Effector memory CD8-positive, alpha-beta T cell (primary cell): ENCODE measurements at places on chromosomes 16 and 17.
A peak's percentile ranks its signal among the peaks of the same experiment; 100 is the strongest.

GRCh38 chr16:85485379-85485778 is 127.7 kb upstream of the GSE1 start:
- no peak overlapping the region for H3K4me3 ChIP-seq
- DNase-seq: no peak
- H3K4me1 ChIP-seq: no peaks in the 10 kb centered on the region
- H3K27me3 ChIP-seq: peaks cover 7% of the 10 kb centered on the region

GRCh38 chr17:75087558-75088453 is at the start of gene SLC16A5:
SLC16A5 (plus strand) TSS chr17:75087954; CDS start chr17:75093637, 5,683 bp downstream.
- peaks cover 14% of the 10 kb centered on the region for H3K4me1 ChIP-seq
- no peaks in the 10 kb centered on the region for H3K36me3 ChIP-seq
- H3K27ac ChIP-seq: peak within 1 kb of the TSS; percentile 66
- peak within 1 kb of the TSS; percentile 73 for H3K4me3 ChIP-seq

- no peaks in the 10 kb centered on the region for H3K27me3 ChIP-seq
- H3K4me3 ChIP-seq: no peak overlapping the region
- H3K27ac ChIP-seq: no peak overlapping the region
- no peak for DNase-seq
- no peaks in the 10 kb centered on the region for H3K36me3 ChIP-seq
Measured at GRCh38 chr17:70636517-70637133, 467.3 kb downstream of the KCNJ2 start.

- no peaks in the 10 kb centered on the region for H3K4me1 ChIP-seq
- H3K4me3 ChIP-seq: no peak overlapping the region
- no peaks in the 10 kb centered on the region for H3K36me3 ChIP-seq
- DNase-seq: no peak
- H3K27ac ChIP-seq: no peak overlapping the region
- no peaks in the 10 kb centered on the region for H3K27me3 ChIP-seq
Measured at GRCh38 chr16:51450909-51451308, 299.8 kb upstream of the SALL1 start.

GRCh38 chr17:52035336-52035915 is 123.1 kb downstream of the CA10 start:
- H3K4me3 ChIP-seq: no peak overlapping the region
- no peak overlapping the region for H3K27ac ChIP-seq
- DNase-seq: no peak
- no peaks in the 10 kb centered on the region for H3K36me3 ChIP-seq
- H3K27me3 ChIP-seq: no peaks in the 10 kb centered on the region
- H3K4me1 ChIP-seq: no peaks in the 10 kb centered on the region

- DNase-seq: no peak
- H3K27me3 ChIP-seq: no peaks in the 10 kb centered on the region
- H3K36me3 ChIP-seq: peaks cover 11% of the 10 kb centered on the region
- H3K4me3 ChIP-seq: peak overlapping the region; percentile 88
- peak overlapping the region; percentile 93 for H3K27ac ChIP-seq
- H3K4me1 ChIP-seq: peaks cover 59% of the 10 kb centered on the region
Measured at GRCh38 chr17:80709090-80709695, 164.6 kb downstream of the RPTOR start.

GRCh38 chr17:50219342-50219741 is 17.9 kb upstream of the COL1A1 start:
- peaks cover 26% of the 10 kb centered on the region for H3K27me3 ChIP-seq
- H3K36me3 ChIP-seq: no peaks in the 10 kb centered on the region
- H3K4me1 ChIP-seq: no peaks in the 10 kb centered on the region
- DNase-seq: no peak

GRCh38 chr17:28940142-28940541 is 11.2 kb downstream of the PHF12 start:
- peaks cover 42% of the 10 kb centered on the region for H3K4me1 ChIP-seq
- H3K4me3 ChIP-seq: peak overlapping the region; percentile 13
- H3K27ac ChIP-seq: no peak overlapping the region
- no peak for DNase-seq
- no peaks in the 10 kb centered on the region for H3K27me3 ChIP-seq

- no peak overlapping the region for H3K27ac ChIP-seq
- no peaks in the 10 kb centered on the region for H3K4me1 ChIP-seq
- H3K36me3 ChIP-seq: no peaks in the 10 kb centered on the region
- DNase-seq: no peak
- no peaks in the 10 kb centered on the region for H3K27me3 ChIP-seq
- H3K4me3 ChIP-seq: no peak overlapping the region
Measured at GRCh38 chr16:9457215-9457614, 365.8 kb downstream of the HAPSTR1 start.

DNA sequence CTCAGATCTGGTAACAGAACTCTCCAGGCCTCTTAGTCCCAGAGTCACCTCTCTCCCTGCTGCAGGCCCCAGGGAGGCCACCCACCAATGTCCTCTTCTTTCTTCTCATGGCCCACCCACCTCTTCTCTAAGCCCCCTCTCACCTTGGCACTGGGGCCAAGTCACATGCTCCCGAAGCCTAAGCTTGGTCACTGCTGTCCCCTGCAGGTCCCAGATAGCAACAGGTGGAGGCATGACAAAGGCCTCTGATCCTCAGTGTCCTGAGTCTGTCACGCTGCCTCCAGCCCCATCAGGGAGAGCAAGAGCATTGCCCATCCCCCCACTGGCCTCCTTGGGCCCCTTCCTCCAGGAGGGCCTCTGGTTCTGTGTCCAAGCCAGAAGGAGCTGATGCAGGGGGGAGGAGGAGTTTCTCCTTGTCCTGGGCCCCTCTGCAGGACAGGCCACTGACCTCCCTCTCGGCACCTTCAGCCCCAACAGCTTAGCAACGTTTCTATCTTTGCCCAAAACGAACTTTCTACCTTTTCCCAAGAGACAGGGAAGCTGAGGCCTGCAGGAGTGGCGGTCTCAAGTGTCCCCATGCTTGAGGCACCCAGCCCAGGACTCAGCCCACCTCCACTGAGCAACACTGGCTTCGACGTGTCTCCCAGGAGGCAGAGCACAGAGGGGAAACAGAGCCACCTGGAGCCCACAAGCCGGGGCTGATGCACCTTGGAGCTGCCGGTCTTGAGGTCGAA is 8.6 kb downstream of the P2RX1 start:
- H3K4me3 ChIP-seq: no peak overlapping the region
- no peak for DNase-seq
- H3K27ac ChIP-seq: peak overlapping the region; percentile 32
- H3K27me3 ChIP-seq: no peaks in the 10 kb centered on the region
- peaks cover 9% of the 10 kb centered on the region for H3K4me1 ChIP-seq

DNA sequence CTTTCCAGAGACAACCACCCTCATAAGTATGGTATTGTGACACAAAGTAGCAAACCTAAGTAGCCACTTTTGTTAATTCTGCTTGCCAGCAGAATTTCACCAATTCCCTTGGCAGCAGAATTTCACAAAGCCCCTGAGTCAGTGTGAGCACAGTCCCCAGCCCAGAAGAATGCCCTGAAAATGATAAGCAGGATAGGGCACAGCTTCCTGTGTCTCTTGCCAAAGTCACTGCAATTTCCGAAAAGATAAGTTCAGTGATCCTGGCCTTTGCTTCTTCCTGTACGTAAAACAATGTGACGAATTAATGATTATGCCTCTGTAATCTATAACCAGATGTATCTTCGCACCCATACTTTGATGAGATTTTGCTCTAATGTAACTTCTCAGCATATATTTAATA is 16.0 kb upstream of the WIPF2 start:
- H3K27me3 ChIP-seq: peaks cover 16% of the 10 kb centered on the region
- no peak for DNase-seq
- no peak overlapping the region for H3K4me3 ChIP-seq
- peaks cover 3% of the 10 kb centered on the region for H3K36me3 ChIP-seq

DNA sequence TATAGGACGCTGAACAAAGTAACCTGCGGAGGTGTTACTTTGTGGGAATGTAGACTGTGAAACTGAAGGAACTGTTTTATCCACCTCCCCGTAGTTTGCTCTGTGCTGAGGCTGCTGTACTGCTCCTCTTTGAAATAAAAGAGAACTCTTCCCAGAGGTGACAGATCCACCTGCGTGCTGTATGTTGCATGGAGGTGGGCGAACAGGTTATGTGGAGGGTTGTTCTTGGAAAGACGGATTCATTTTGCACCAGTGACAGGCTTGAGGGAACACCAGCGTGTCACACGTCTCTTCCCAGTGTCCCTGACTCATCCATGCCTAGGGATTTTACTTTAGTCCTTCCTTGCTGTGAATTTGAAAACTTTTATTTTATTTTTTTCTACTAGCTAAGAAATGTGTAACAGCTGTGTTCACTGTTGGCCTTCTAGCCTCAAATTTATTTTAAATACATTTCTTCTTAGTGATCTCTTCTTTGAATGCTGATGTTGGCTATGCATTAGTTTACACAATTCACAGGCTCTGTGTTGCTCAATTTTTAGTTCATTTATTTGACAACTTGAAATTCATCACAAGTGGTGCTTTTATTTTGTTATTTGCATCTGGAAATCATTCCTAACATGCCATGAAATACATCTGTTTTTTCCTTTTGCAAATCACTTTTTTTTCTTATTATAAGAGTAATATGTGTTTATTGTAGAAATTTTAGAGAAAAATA is 512.4 kb downstream of the CDH13 start:
- H3K4me1 ChIP-seq: peaks cover 6% of the 10 kb centered on the region
- no peak for DNase-seq
- H3K27me3 ChIP-seq: peaks cover 9% of the 10 kb centered on the region
- H3K4me3 ChIP-seq: no peak overlapping the region

DNA sequence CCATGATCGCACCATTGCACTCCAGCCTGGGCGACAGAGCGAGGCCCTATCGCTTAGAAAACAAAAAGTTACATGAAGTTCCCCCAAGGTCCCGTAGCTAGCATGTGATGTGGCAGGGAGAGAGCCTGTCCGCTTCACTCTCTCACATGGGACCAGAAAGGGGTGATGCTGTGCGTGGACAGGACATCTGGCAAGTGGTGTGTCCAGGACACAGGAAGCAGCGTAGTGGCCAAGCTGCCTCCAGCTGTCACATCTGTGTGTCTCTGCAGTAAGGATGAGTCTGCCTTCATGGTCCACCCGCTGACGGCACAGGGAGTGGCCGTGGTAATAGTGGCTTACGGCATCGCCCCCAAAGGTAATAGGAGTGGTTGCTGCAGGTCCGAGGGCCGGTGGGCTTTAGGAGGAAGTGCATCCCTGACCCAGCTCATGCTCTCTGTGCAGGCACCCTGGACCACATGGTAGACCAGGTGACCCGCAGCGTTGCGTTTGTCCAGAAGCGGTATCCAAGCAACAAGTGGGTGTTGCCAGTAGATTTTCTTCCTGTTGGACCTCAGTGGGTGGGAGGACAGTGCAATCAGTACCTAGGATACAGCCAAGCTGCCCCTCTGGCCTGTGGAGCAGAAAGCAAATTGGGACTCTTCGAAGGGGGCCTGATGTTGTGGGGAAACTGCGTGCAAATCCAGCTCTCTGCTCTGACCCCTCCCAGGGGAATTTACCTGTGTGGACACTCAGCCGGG is 9.5 kb upstream of the BIRC5 start:
- H3K36me3 ChIP-seq: no peaks in the 10 kb centered on the region
- no peaks in the 10 kb centered on the region for H3K4me1 ChIP-seq
- H3K4me3 ChIP-seq: no peak overlapping the region
- H3K27ac ChIP-seq: no peak overlapping the region
- no peak for DNase-seq

- H3K4me1 ChIP-seq: peaks cover 27% of the 10 kb centered on the region
- no peaks in the 10 kb centered on the region for H3K27me3 ChIP-seq
- peak overlapping the region; percentile 22 for H3K27ac ChIP-seq
- DNase-seq: no peak
Measured at GRCh38 chr16:56947604-56947995, 14.2 kb upstream of the CETP start.

- no peaks in the 10 kb centered on the region for H3K4me1 ChIP-seq
- H3K36me3 ChIP-seq: no peaks in the 10 kb centered on the region
- no peak overlapping the region for H3K27ac ChIP-seq
- H3K4me3 ChIP-seq: no peak overlapping the region
Measured at GRCh38 chr17:53736516-53737240, 86.0 kb upstream of the KIF2B start.

DNA sequence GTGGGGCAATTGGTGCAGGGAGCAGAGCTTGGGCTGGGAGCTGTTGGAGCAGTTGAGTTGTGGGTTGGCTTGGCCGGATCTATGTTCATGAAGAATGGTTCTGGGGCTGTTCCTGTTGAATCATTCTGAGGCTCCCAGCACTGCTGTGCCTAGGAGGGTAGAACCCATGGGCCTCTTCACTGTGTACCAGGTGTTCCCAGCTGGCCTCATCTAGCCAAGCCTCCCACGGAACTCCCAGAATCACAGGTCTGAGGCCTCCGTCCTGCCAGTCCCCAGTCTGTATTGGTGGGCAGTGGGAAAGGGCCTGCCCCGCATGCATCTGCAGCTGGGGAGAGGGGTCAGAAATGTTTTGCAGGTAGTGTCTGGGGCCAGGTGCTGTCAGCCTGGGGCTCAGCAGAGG is 74.1 kb downstream of the MPRIP start:
- no peak for DNase-seq
- no peak overlapping the region for H3K4me3 ChIP-seq
- peaks cover 11% of the 10 kb centered on the region for H3K36me3 ChIP-seq
- H3K4me1 ChIP-seq: peaks cover 66% of the 10 kb centered on the region
- H3K27me3 ChIP-seq: no peaks in the 10 kb centered on the region

DNA sequence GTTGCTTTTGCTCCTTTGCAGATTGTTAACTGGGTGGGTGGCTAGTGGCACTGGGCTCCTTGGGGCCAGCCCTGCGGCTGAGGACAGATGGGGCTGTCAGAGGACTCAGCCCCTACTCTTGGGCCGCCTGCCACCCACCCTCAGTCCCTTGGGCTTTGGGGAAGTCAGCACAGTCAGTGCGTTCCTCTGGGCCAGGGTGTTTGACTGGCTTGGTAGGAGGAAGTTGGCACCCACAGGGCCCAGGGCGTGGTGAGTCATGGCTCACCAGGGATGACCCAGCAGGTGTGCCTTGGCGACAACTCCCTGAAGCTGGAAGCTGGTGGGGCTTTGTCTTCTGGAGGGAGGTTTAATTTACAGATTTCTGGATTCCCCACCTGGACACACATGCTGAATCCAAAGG is 32.4 kb downstream of the HAPSTR1 start:
- no peak for DNase-seq
- H3K27ac ChIP-seq: peak overlapping the region; percentile 96
- H3K36me3 ChIP-seq: peaks cover 37% of the 10 kb centered on the region
- peaks cover 50% of the 10 kb centered on the region for H3K4me1 ChIP-seq
- H3K27me3 ChIP-seq: no peaks in the 10 kb centered on the region

DNA sequence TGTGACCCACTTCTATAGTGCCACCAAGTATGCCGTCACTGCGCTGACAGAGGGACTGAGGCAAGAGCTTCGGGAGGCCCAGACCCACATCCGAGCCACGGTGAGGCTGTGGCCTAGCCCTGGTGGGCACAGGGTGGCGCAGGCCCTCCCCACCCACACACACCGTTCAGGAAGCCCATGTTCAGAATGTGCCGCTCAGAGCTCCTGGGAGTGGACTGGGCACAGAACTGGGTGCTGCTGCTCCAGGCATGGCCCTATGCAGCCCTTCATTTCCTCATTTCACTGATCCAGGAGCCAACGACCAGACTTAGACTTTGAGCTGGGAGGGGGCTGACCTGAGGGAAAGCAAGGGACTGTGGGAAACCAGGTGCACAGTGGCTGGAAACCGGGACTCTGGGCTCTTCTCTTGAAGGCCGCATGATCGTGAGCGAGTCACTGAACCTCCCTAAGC is 2.4 kb upstream of the MRM1 start:
- peaks cover 19% of the 10 kb centered on the region for H3K4me1 ChIP-seq
- no peak for DNase-seq
- H3K27ac ChIP-seq: no peak overlapping the region
